Globus pallidus (tissue), 1 donor: ENCODE measurements at places on chromosomes 6 and 20.
A peak's percentile ranks its signal among the peaks of the same experiment; 100 is the strongest.

DNA sequence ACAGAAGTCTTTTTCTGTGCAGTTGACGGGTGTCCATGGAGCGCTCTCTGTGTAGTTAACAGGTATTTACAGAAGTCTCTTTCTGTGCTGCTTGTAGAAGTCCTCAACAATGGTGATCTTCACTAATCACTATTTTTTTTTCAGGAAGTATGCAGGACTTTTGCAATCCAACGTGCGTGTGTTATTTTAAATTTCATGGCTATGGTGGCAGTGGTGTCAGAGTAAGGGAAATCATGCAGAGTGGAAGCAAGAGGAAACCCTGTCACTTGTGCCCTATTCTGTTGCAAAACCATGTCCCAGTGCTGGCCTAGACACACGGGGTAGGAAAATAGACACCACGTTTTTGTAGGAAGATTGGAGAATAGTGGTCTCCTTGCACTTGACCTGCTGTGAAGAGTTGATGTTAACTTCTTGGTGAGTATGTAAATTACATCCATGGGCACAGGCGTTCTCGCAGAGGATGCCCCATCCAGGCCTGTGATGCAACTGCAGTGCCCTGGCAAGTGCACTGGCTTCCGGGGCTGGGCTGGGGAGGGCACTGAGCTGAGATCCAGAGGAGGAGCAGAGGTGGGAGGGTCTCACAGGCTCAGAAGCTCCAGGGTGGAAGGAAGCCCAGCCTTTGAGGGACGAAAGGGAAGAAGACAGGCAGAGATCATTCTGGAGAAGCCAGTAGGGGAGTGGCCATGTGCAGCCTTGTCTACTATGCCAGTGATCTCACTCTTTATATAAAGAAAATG, 146.5 kb downstream of the SYCP2 start:
- DNase-seq, result no peak

DNA sequence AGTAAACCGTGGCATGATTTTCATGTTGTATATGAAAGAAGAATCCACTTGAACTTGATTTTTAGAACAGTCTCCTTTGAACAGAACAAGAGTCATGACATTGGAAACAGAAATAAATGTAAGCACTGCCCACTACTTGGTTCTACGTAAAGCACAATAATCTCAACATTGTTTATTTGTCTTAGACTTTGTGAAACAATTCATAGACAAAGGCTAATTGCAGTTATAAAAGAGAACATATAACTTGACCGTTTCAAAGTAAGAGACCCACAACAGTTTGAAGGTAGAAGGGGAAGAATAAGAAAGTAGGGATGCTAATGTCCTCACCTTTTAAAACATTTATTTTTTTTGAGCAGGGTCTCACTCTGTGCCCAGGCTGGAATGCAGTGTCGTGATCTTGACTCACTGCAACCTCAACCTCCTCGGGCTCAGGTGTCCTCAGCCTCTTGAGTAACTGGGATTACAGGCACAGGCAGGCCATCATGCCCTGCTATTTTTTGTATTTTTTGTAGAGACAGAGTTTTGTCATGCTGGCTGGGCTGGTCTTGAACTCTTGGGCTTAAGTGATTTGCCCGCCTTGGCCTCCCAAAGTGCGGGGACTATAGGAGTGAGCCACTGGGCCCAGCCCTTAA, 71.1 kb downstream of the POPDC3 start:
- DNase-seq, result no peak

- no peak for DNase-seq
Observed at GRCh38 chr6:15290962-15291704, 45.3 kb downstream of the JARID2 start.

DNA sequence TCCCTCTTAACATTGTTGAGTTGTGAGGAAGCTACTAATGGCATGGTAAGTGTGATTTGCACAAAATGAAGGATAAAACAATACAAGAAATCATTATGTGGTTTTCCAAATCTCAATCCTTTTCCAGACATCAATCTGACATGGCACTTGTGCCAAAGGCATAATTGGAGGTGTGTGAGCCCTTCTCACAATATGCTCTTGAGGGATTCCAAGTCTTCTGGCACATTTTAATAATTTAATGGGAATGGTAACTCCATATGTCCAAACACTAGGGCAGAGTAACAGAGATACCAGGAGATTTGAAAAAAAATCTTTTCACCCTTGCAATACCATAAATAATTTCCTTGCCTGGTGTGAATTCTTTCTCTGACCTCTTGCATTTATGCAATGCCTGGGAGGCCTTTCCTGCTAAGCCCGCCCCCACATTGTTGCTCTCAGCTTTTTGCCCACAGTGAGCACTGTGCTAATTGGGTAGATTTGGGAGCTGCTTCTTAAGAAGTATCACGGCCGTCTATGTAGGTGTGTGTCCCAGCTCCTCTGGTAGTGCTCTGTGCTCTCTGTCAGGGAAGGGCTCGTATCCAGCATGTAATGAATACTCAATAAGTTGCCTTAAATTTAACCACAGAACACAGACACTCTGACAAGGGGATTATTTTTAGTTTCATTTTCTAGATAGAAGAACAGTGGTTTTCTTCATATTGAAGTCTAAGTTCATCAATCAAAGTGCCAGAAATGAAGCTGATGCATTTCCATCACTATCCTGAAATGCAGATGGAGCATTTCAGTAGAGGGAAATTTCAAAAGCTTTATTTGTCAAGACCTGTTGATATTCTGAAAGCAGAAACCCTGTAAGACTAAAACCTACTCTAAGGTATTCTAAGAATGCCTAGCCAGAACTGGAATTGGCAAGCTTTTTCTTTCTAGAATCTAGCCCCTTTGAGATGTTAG, 54.4 kb upstream of the CEP85L start:
- no peak for DNase-seq

GRCh38 chr6:340186-340955, 48.1 kb downstream of the DUSP22 start:
- no peak for DNase-seq

DNA sequence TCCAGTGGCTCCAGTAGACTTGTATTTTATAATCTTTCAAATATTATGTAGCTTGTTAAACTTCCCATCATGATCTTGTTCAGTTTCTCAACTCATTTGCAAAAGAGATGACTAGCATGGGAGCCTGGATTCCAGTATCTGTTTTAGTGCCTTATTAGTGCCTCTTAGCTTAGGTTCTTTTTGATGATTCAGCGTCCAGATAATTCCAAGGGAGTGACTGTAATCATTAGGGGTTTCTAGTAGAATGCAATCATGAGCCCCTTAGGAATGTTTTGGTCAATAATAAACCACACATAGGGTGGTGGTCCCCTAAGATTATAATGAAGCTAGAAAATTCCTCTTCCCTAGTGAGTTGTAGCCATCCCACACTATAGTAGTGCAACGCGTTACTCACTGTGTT, 7.0 kb downstream of the CD2AP start:
- no peak for DNase-seq

DNA sequence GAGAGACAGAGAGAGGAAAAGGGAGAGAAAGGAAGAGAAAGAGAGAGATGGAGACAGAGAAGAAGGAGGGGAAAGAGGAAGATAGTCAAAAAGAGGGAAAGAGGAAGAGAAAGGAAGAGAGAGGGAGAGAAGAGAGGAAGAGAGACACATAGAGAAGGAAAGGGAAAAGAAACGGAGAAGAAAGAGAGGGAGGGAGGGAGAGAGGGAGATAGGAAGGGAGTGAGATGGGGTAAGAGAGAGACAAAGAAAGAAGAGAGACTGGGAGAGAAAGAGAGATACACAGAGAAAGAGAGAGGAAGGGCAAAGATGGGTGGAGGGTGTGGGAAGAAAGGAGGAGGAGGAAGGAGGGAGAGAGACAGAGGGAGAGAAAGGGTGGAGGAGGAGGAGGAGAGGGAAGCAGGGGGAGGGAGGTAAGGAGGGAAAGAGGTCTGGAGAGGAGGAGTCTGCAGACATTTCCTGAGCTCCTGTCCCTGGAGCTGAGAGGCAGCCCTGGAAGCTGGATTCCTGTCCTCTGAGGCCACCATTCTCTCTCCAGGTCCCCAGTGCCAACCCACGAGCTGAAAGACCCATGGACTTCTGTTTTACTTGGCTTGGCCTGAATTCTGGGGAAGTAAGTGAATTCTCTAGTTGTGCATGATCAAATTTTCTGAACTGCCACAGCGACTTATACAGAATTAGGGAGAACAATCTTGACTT, 9.9 kb downstream of the FOXF2 start:
- DNase-seq, result no peak

DNA sequence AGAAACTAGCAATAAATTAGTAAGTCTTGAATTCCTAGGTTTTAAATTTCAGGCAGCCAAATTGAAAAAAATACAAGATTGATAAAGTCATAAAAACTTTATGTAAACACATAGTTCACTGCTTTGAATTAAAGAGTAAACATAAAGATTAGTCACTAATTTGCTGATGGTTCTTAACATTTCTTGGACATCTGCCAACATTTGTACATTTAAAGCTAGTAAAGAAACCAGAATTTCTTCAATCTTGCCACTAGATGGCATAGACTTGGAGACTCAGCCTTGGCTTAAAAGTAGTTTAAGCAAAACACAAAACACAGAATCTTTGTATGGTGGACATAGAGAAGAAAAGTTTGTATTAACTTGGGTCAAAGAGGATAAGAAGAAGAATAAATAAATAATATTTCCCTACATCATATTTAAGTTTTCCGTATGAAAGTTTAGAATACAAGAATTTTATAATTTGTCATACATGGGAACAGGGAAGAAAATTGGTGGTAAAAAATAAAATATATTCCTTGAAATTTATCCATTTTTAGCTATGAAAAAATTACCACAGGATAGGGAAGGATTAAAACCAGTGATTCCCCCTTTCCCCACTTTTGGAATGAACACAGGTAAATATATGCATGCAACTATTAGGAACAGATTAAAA, 41.7 kb upstream of the FAM135A start:
- DNase-seq, result peak; percentile 33

DNA sequence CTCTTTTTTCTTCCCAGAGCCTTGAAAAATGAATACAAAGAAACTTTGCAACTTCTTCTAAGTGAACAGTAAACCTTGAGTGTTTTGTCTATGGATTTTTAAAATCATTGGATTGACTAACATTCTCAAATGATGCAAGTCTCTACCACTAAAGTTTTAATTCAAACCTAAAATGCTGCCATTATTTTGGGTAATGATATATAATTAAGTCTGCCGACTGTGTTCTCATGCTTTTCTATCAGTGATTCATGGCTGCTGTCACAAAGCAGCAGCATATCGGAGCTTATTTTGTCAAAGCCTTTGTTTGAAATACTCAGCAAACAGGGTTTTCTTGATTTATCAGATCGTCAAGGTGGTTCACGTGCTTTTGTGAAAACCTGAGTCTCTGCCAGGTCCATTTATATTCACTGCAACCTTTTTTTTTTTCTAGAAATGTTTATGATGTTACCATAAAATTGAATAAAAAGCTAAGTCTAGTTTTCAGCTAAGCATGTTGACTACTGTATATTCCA, 96.3 kb downstream of the GJA1 start:
- no peak for DNase-seq

DNA sequence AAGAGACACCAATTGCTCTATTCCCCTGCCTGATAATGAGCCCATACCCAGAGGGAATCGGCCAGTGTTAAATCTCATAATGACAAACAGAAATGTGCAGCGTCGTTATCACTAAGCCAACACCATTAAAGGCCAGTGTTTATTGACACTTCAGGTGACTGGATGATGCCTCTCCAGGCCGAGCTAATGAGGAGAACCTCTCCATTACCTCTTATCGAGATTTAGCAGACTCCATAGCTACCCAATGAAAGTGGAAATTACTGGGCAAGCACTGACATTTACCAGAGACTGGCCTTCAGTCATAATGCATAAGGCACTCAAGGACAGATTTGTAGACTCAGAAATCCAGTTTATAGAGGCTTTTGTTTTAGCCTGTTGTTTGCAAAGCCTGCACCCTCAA, 669.5 kb downstream of the MAFB start:
- no peak for DNase-seq

- DNase-seq, result no peak
Observed at GRCh38 chr20:39152126-39152525, 190.0 kb downstream of the DHX35 start.

- DNase-seq, result no peak
Observed at GRCh38 chr6:162615016-162615705, 112.4 kb downstream of the PRKN start.

DNA sequence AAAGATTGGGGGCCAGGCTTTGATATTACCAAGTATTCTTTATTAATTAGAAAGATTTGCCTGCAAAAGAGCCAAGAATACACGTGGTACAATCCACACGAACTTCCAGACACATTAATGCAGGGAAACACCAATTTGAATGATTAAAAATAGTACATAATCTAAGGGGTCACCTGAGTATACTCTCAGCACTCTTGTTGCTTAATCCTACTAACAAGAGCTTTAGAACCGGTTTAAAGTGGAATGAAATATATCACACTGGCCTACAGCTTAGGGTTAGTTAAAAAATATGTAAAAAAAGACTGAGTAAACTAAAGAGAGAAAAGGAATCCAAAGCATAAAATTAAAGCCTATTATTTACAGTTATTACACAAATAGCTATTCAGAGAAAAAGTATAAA, 49.0 kb downstream of the COL9A1 start:
- DNase-seq, result no peak

DNA sequence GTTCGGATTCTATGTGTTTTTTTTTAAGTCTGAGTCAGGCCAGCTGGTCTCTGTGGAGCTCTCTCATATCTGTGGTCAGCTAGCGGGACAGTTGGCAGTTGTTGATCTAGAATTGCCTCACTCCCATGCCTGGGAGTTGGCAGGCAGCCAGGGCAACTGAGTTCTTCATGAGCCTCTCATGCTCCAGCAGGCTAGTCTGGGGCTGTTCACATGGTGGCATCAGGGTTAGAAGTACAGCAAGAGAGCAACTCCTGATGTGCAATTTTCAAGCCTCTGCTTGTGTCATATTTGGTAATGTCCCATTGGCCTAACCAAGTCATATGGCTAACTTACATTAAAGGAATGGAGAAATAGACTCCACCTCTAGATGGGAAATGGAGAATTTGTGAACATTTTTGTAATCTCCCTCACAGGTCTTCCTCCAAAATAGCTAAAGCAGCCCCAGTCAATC, 6.7 kb upstream of the IFT52 start:
- peak; percentile 88 for DNase-seq

- DNase-seq, result no peak
Observed at GRCh38 chr6:39353698-39354315, 31.3 kb upstream of the KCNK16 start.

GRCh38 chr6:160337301-160337700, 10.9 kb upstream of the SLC22A3 start:
- no peak for DNase-seq

GRCh38 chr6:1020133-1020532, 291.8 kb upstream of the FOXQ1 start:
- DNase-seq, result no peak
